ENCODE measurements at places on chromosomes 1 and 21.

- DNase-seq, result no peak
Observed at GRCh38 chr1:168210312-168210711, 15.5 kb upstream of the SFT2D2 start.

GRCh38 chr1:183004141-183004540, 19.1 kb upstream of the LAMC1 start:
- DNase-seq, result no peak

GRCh38 chr1:150221552-150221951, 14.4 kb downstream of the ANP32E start:
- DNase-seq, result no peak

DNA sequence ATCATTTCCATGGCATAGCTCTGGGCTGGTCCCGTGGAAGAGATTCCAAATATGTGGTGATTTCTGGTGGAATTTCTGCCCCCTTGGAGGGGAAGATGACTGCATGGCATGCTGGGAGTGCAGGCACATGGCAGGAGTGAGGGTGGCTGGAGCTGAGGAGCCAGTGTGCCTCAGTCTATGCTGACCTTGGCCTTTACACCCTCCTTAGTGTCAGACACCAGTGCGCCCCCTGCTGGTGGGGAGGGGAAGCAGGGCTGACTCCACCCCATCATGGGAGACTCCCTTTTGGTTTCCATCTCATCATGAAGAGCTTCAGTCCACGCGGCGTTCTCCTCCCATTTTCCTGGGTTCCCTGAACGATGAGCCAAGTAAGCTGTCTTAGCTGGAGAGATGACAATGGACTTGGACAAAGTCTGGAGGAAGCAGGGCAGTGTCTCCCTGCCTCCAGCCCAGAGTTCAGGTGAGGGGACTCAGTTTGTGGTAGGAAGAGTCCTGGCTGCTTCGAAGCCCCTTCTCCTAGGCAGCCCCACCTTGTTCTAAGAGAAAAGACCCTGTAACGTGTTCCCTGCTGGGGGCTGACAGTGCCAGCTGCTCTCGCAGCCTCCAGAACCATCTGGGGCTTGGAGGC, 10.3 kb downstream of the ALX3 start:
- no peak for DNase-seq

DNA sequence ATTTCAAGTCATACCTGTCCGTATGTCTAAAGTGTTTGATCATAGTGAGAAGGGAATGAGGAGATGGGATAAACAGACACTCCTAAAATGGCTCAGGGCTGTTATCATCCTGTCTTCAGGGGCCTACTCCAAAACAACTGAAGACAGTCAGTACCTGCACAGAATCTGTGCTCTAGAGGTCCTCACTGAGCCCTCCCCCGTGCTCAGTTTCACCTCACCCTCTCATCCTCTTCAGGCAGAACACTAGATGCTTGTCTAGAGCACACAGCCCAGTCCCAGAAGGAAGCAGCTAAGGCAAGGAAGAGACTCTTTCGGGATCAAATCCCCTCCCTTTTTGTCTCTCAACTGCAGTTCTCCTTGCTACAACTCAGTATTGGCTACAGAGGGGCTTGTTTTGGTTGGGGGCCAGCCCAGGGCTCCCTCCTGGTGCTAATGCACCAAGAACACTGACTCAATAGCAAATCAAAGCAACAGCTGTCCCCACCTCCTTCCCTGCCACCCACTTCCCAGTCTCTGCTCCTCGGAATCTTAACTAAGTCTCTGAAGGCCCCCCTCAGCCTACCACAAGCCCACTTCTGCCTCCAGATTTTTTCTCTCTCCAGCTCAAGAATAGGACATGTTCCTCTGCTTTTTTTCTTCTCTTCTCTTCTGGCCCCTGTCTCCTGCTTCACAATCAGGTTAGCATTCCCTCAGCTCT, 10.1 kb downstream of the CADM3 start:
- no peak for DNase-seq

GRCh38 chr1:203696673-203697072, 68.3 kb upstream of the LAX1 start:
- DNase-seq, result no peak
